ENCODE measurements at places on chromosomes 7 and 10. TPM values are rescaled to one million over a fixed set of nuclear protein-coding genes. Genes with fewer than 3 reads are reported as not detected.

NPC1L1 gene
- 0.09 TPM for total RNA-seq

KEL gene
- not detected for total RNA-seq

AVPI1 gene
- total RNA-seq = 21.0 TPM

PTPRE gene
- total RNA-seq = 0.52 TPM

TDRD1 gene
- not detected for total RNA-seq

PKD1L1 gene
- under 0.01 TPM for total RNA-seq

FAM25C gene
- not detected for total RNA-seq

HOXA4 gene
- total RNA-seq = 0.47 TPM

KIF11 gene
- total RNA-seq = 5.7 TPM

PIK3AP1 gene
- total RNA-seq = 0.52 TPM

TMEM139 gene
- 0.09 TPM for total RNA-seq

ENO4 gene
- 0.34 TPM for total RNA-seq

SLC39A12 gene
- not detected for total RNA-seq

LRRD1 gene
- total RNA-seq = not detected

PNLIPRP2 gene
- total RNA-seq = not detected

MUC12 gene
- 0.34 TPM for total RNA-seq

AKR1D1 gene
- total RNA-seq = not detected

RFC2 gene
- total RNA-seq = 11.2 TPM

GAD2 gene
- total RNA-seq = not detected

MACROH2A2 gene
- 11.0 TPM for total RNA-seq

KLF14 gene
- total RNA-seq = under 0.01 TPM

JAKMIP3 gene
- total RNA-seq = 0.16 TPM

CCDC172 gene
- total RNA-seq = not detected

FAM237B gene
- total RNA-seq = not detected

INSYN2A gene
- 7.7 TPM for total RNA-seq

ZNF117 gene
- 2.7 TPM for total RNA-seq

ZFYVE27 gene
- 15.0 TPM for total RNA-seq

OGDHL gene
- total RNA-seq = 0.47 TPM

ENTPD1 gene
- total RNA-seq = 0.60 TPM

PODXL gene
- 0.17 TPM for total RNA-seq

MYOZ1 gene
- total RNA-seq = under 0.01 TPM

WIPF3 gene
- total RNA-seq = under 0.01 TPM

HOXA10 gene
- not detected for total RNA-seq

ASB4 gene
- total RNA-seq = not detected

AUTS2 gene
- 1.9 TPM for total RNA-seq

RPEL1 gene
- total RNA-seq = under 0.01 TPM

GRID1 gene
- total RNA-seq = not detected
